ENCODE measurements at places on chromosomes 4 and X.

DNA sequence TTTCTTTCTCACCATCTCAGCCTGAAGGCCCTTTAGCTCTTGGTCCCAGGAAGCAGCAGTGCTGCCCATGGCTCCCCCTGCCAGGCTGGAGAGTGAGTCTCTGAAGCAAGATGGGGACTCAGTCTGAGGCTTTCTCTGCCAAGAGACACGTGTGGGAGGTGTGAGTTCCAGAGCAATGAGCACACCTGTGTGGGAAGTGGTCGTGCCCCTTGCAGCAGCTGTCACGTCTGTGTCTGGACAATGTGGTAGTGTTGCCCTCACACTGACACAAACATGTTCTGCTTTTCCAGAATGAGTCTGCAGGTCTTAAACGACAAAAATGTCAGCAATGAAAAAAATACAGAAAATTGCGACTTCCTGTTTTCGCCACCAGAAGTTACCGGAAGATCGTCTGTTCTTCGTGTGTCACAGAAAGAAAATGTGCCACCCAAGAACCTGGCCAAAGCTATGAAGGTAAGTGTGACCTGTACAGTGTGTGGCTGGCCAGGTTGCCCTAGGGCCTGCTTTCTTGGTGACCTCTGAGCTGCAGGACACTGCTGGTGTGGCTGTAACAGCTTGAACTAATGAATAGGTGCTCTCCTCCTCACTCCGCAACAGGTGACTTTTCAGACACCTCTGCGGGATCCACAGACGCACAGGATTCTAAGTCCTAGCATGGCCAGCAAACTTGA, 1.9 kb downstream of the TACC3 start:
- peak; percentile 41 for DNase-seq

GRCh38 chr4:15945516-15945915, 7.0 kb upstream of the FGFBP1 start:
- no peak for DNase-seq

GRCh38 chr4:41375561-41375960, 118.8 kb downstream of the UCHL1 start:
- no peak for DNase-seq

- no peak for DNase-seq
Measured at GRCh38 chr4:73189274-73189810, 69.3 kb downstream of the ANKRD17 start.

- no peak for DNase-seq
Measured at GRCh38 chr4:62512271-62512670, 1312.1 kb downstream of the ADGRL3 start.

- no peak for DNase-seq
Measured at GRCh38 chrX:153063315-153063714, 7.0 kb downstream of the PNMA3 start.

DNA sequence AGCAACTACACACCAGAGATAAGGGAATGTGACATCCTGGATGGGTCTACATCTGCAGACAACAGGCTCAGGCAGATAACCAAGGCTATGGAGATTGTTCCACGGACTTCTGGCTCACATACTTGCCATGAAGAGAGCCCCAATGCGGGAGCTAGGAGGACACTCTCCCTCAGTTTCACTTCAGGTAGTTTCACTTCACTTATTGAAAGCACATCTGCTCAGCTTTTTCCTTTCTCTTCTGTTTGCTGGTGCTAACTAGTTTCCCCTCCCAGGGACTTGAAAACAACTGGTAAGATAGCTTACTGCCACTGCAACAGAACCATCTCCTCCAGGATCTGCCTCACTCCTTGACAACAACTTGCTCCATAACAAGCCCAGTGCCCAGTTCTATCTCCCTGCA, 1.4 kb upstream of the CT47C1 start:
- no peak for DNase-seq
